Stimulated activated naive B cell treated with anti-CD40 and anti-IgM and Interleukin-4, amounts not matched to agents 10 μg/mL and 1 μg/mL and 100 μg/mL, for 72 hours (primary cell): ENCODE measurements at places on chromosomes 7 and 10.

- DNase-seq, result no peak
Observed at GRCh38 chr10:102781921-102782557, 38.3 kb downstream of the WBP1L start.

GRCh38 chr10:100333661-100334440 is 3.8 kb upstream of the PKD2L1 start:
- no peak for DNase-seq

GRCh38 chr10:102865620-102866019 is 3.6 kb upstream of the AS3MT start:
- no peak for DNase-seq

DNA sequence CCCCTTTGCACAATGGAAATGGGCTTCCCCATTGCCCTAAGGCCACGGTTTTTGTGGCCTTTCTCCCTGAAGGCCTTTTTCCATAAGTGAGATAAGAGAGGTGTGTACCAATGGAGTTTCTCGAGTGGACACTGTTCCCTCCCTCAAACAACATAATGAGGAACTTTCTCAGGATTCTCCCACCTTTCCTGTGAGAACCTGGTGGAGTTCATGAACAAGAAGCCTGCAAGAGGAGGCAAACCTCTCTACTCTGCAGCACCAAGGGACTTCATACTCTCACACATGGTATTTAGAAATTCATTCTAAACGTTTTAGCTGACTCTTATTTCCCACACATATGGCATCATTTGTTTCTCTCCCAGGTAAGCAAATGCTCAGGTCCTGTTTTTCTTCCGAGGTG is 7.3 kb upstream of the RBM33 start:
- no peak for DNase-seq

DNA sequence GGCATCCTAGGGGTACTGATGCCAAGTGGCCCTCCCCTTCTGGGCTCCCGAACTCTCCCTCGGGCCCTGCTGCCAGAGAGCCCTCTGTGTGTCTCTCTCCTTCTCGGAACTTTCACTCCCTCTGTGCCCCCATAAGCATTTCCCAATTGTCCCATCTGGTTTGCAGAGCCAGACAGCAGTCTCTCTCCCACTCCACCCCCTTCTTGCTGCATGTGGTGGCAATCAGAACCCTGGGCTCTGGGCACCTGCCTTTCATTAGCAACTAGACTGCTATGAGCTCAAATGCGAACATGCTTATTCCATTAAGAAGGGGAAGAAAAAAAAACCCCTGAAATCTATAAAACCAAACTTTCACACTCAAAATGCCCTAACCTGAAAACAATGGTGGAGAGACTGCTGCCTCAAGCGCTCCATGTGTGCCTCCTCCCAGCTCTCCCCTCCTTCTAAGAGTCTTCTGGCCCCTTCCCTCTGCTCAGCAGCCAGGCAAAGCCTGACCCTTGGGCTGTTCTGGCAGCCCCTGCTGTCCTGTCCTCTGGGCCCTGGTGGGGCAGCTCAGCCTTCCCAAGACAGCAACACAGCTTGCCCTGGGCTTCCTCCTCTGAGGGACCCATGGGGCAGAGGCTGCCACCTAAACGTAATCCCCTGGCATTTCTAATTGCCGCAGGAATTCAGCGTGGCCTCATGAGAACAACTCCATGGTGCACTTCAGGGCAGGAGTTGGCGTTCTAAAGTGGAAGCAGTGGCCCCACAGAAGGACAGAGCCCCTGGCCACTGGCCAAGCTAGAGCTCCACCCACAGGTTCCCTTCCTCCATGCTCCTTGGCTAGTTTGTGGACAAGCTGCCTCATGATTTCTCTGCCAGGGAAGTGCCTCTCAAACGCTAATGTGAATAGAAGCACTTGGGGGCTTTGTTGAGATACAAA is 415.4 kb downstream of the PLXNA4 start:
- no peak for DNase-seq

DNA sequence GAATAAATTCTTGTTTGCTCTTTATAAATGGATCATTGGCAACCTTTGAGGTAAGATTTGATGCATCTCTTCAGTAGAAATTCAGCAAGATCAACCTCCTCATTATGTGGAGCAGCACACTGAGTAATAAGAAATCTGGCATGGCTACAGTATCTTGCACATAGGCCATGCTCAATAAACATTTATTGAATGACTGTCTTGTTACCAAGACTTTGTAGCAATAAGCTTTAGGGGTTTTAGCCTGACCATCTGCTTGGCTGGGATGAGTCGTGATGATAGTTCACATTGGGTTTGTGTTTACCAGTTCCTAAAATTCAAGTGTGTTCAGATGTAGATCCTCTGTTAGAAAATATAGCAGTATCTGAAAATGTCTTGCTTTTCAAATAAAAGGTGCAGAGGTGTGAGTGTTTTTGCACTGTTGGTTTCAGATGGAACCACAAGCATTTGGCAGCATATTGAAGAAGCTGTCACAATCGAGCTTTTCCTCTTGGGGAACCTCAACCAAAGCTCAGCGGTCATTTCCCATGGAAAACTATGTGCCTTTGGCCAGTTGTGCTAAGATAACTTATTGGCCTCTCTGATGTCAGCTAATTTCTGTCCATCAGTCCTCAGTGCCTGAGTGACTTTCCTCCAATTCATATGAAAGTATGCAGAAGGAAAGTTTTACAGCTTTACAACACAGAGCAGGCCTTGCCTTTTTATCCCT is 442.6 kb downstream of the GFRA1 start:
- DNase-seq, result no peak

GRCh38 chr7:95327356-95327755 is 3.0 kb upstream of the PON1 start:
- no peak for DNase-seq

DNA sequence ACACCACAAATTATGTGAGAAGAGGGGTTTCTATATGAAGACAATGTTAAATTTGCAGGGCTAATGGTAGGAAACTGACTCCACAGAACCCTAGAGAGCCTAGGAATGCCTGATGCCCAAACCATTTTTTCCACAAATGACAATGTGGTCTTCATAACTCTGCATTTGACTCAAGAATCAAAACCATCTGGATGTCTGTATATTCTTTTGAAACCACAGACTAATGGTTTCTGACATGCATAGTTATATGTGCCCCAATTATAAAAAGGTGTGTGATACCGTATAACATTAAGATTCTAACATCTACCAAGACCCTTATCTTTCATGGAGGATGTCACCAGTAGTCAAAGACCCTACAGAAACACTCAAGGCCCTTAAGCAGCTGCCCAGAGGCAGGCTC is 20.3 kb downstream of the SEC61G start:
- DNase-seq, result no peak

- no peak for DNase-seq
Observed at GRCh38 chr7:80563561-80564327, 51.9 kb upstream of the GNAT3 start.

GRCh38 chr10:685613-686012 is 3.9 kb downstream of the DIP2C start:
- no peak for DNase-seq

DNA sequence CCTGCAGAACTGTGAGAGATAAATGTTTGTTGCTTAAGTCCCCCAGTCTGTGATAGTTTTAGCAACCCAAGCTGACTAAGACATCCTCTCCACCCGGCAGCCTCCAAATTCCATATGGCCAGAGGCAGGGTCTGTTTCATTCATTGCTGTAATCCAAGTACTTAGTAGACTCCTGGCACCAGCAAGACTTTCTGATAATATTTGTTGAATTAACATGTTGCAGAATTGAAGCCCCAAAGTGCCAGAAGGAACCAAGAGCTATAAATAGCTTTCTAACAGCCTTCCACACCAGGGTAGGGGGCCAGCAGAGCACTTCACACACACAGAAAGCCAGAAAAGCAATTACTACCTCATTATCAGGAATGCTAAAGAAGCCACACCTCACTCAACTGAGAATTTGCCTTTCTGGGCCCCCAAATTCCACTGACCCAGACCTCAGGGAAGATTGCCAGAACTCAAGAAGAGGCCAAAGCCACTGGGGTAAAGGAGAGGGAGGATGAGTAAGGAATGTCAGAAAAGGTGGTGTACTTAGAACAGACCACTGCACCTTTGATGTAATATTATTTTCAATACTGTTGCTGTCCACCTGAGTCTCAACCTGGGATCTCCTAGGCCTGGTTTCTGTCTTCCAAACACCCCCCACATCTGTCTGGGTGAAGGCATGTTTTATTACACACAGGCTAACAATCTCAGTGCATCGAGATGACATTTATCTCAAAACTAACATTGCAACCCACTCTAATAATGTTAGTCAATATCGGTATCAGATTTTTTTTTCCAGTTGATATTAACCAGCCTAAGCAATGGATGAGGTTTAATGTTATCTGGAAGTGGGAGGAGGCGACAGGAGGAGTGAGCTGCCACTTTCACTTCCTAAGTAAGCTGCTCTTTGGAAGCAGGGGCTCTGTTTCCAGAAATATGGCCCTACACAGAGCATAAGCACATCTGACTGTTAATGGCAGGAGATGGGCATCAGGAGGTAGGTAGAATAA is 5.5 kb downstream of the NOD1 start:
- DNase-seq, result no peak

DNA sequence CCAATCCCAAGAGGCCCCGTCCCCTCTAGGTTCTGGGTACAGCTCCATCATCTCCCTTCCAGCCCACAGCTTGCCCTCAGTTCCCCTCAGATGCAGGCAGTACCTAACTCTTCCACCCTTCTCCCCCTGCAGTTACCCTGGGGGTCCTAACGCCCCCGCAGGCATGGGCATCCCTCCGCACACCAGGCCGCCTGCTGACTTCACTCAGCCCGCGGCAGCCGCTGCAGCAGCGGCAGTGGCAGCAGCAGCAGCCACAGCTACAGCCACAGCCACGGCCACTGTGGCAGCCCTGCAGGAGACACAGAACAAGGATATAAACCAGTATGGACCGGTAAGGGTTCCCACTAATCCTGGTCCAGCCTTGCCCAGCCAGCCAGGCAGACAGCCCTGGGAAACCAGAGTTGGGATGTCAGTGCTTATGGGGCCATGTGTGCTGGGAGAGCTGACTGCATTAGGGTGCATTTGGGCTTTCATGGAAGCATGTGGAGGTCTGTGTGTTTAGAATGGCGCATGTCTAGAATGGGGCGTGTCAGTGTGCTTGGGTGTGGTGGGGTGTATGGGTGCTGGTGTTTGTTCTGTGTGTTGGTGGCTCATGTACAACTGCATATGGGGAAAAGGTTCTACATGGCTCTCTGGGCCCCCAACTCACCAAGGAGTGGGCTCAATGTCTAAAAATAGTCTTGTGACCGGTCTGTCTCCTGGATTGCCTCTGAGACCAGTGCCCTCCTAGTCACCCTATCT is 55.1 kb upstream of the PPIF start:
- no peak for DNase-seq

GRCh38 chr10:80203835-80204676 is 1.3 kb downstream of the ANXA11 start:
- DNase-seq, result no peak

GRCh38 chr10:50929670-50930069 is 44.2 kb upstream of the A1CF start:
- no peak for DNase-seq

GRCh38 chr10:2342206-2342605 is 604.9 kb upstream of the ADARB2 start:
- no peak for DNase-seq

DNA sequence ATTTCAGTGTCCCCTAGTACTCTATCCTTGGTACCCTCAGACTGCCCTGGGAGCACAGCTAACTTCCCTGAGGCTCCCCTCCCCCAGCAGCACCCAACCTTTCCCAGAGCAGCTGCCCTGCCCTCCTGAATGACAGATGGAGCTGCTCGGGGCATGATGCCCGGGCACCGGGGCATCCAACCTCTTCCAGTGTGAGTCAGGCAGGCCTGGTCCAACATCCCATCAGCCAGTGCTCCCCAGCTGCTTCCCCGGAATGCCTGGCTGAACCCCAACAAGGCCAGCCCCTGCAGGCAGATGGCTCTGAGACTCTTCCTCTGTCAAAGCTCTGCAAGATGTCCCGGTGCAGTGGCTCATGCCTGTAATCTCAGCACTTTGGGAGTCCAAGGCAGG is 11.9 kb upstream of the TSPAN15 start:
- no peak for DNase-seq

GRCh38 chr10:10821926-10822325 is 195.7 kb upstream of the CELF2 start:
- DNase-seq, result no peak

GRCh38 chr10:59079386-59080226 is 96.8 kb upstream of the PHYHIPL start:
- no peak for DNase-seq

GRCh38 chr7:135957627-135958026 is 19.5 kb downstream of the MTPN start:
- no peak for DNase-seq

GRCh38 chr7:43834463-43835251 is 34.7 kb downstream of the MRPS24 start:
- DNase-seq, result peak; percentile 30

- peak; percentile 28 for DNase-seq
Observed at GRCh38 chr10:100370714-100371481, 23.9 kb downstream of the SCD start.

DNA sequence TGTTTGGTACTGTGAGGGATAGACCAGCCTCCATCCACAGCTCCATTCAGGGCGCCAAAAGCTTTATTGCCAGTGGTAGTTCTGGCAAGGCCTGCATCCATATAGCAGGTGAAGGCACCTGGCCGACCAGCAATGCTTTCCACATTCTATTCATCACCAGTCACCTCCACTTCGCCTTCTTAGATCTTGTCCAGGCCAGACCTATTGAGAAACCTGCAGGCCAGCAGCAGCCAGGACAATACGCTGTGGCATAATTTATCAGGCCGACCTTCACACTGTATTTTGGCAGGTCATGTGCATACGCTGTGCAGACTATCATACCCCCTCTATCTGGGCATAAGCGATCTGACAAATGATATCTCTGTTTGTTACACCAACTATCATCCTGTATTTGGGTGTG is 15.2 kb upstream of the KNDC1 start:
- DNase-seq, result no peak

GRCh38 chr7:22686620-22687019 is 40.4 kb upstream of the IL6 start:
- no peak for DNase-seq

- no peak for DNase-seq
Observed at GRCh38 chr7:127059475-127059874, 193.3 kb downstream of the GRM8 start.

GRCh38 chr10:33113466-33113865 is 155.4 kb upstream of the ITGB1 start:
- no peak for DNase-seq

DNA sequence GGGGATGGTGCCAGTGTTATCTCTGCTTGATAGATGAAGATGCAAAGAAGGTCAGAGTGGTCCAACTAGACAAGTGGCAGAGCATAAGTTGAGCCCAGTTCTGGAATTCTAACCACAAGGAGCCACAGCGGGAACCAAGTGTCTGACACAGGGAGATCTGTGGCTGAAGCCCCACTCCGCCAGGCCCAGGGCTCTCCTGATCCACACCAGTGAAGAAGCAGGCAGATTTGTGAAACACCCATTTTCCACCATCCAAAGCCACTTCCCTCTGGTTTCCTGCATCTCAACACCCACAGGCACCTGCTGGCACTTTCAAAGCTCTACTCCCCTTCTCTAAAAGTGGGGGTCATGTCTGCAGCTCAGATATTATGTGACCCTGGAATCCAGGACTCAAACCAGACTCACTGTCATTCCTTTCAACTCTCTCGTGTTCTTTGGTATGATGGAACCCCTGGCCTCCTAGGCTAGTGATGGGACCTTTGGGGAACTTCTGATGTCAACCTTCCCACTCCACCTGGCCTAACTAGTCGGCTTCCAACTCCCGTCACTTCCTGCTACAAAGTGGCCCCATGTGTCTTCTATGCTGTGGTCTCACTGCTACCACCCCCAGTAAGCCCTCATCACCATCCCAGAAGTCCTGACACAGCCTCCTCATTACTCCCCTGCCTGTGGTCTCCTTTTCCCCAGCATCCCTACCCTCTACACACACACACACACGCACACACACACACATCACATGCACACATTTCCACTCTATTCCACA is 177.6 kb downstream of the GRID1 start:
- DNase-seq, result no peak
